ENCODE measurements at places on chromosomes 1 and 21.

- no peak for DNase-seq
Measured at GRCh38 chr1:36337830-36338229, 14.4 kb upstream of the EVA1B start.

DNA sequence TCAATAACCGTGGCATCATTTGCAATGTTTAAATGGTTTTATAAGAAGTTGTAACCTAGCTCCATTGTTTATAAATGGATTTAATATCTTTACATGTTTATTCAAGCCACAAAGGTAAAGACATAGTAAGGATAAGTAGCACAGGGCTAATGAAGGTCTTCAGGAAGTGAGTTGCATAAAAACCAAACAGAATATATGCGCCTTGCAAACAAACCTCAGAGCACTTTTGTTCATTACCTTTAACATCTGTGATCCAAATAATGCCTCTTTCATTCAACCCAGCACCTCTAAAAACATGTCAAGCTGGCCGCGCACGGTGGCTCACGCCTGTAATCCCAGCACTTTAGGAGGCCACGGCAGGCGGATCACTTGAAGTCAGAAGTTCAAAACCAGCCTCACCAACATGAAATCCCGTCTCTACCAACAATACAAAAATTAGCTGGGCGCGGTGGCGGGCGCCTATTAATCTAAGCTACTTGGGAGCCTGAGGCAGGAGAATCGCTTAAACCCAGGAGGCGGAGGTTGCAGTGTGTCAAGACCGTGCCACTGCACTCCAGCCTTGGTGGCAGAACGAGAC, 25.3 kb downstream of the BRINP3 start:
- DNase-seq = no peak

GRCh38 chr21:35257413-35257812, 208.3 kb upstream of the RUNX1 start:
- peak; percentile 70 for DNase-seq

DNA sequence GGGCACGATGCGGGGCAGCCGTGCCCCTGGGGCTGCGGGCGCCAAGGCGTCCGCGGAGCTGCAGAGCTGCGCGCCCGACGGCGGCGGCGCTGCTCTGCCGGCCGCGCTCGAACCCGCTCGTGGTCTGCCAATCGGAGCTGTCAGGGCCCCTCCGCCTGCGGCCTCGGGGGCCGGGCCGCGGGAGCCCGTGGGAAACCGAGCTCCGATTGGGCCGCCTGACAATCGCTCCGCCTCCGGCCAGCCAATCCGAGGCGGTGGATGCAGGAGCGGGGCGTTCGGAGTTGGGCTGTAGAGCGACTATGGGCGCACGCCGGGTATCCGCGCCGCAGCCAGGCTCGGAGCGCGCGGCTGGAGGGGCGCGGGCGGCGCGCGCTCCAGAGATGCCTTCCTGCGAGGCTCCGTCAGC, 100.5 kb upstream of the SOD1 start:
- peak; percentile 93 for DNase-seq

GRCh38 chr1:30770150-30770549, 12.6 kb upstream of the LAPTM5 start:
- no peak for DNase-seq

DNA sequence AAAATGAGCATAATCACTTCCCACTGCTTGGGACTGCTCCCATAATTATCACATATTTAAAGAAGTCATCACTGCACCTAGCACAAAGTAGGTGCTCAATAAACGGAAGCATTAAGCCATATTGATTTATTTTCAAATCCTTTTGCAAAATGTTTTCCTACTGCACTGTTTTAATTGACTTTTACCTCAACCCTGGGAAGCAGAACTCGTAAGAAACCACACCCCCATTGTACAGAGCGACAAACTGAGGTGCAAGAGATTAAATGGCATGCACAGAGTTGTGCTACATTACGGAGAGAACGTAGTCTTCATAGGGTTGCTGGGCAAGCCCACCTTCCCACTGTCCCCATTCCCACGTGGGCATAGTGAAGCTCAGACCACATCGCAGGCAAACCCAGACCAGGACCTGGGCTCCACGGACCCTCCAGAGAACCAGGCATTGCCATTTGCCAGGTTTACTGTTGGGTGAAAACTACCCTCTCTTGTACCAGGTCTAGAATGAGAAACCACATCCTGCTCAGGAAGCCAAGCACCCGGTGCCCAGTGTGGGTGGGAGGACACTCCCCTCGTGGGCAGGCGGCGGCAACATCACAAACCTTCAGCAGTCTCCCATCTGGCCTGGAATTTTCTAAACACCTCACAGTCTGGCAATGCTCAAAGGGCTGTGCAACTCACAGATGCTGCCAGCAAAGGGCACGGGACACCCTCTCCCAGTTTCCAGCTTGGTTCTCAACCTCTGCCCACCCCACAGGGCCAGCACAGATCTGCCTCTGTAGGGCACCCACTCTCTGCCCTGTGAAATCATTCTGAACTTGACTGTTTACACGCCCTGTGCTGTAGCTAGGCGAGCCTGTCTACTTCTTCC, 8.2 kb downstream of the IFFO2 start:
- no peak for DNase-seq

- DNase-seq = no peak
Measured at GRCh38 chr1:10943991-10944730, 68.3 kb upstream of the TARDBP start.

DNA sequence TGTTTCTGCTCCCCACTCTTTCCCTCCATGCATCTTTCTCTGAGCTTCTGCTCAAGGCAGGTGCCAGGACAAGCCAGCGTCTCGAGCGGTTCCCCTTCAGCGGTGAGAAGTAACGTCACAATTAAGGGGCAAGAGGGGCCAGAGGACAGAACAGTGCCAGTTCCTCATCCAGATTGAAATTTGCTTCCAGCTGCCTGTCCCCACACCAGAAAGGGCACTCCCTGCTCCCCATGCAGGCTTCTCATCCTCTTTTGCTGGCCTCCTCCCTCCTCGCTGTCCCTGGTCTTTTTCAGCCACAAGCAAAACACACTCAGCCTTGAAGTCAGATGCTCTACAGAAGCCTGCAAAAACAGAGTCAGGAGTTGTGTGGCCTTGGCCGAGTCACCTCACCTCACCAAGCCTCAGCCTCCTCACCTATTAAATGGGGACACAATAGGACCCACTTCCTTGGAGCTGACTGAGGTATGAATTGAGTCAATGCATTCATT, 35.0 kb upstream of the ECE1 start:
- no peak for DNase-seq

DNA sequence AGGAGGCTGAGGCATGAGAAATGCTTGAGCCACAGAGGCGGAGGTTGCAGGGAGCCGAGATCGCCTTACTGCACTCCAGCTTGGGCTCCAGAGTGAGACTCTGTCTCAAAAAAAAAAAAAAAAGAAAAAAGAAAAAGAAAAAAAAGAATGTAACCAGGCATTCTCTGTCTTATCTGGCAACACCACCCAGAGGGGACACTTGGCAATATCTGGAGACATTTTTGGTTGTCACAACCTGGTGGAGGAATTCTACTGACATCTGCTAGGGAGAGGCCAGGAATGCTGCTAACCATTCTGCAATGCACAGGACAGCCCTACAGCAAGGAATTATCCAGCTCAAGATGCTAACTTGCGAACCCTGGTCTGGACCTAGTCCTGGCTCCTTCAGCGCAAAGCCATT, 2.3 kb upstream of the CNR2 start:
- no peak for DNase-seq

DNA sequence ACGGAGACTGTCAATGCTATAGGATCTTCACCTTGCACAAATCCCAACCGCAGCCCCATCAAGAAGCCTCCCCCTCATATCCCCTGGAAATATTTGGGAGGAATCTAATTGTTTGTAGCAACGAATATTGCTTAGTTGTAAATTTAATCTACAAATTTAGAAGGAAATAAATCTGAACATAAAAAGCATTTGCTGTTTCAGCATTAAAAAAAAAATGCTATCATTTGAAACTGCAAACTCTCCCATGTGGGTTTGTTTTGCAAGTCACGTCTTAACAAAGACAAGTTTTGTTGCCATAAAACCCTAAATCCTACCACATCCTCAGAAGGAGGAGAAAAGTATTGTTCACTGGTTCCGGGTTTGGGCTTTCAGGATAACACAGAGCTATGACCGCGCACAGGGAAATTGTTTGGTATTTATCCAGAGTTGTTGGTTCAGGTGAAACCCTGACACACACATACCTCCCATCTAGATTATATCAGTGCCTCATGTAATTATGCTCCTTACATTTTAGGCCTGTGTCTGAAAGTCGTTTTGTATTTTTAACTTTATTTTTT, 279.6 kb downstream of the TM2D1 start:
- no peak for DNase-seq

DNA sequence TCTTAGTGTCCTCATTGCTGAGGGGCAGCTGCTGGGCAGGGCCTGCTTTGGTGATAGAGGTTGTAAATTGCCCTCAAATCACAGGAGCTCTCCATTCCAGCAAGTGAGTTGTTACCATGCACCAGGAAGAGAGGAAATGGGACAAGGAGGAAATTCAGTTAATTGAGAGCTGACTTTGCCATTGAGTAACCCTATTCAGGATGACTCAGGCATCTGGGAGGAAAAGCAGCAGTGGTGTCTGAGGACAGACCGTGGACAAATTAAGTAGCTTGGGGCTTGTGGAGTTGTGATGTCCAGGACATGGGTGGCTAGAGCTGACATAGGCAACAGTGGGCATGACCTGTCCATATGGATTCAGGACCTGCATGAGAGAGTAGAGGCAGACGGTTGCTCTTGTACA, 5.9 kb downstream of the ARHGEF10L start:
- no peak for DNase-seq

DNA sequence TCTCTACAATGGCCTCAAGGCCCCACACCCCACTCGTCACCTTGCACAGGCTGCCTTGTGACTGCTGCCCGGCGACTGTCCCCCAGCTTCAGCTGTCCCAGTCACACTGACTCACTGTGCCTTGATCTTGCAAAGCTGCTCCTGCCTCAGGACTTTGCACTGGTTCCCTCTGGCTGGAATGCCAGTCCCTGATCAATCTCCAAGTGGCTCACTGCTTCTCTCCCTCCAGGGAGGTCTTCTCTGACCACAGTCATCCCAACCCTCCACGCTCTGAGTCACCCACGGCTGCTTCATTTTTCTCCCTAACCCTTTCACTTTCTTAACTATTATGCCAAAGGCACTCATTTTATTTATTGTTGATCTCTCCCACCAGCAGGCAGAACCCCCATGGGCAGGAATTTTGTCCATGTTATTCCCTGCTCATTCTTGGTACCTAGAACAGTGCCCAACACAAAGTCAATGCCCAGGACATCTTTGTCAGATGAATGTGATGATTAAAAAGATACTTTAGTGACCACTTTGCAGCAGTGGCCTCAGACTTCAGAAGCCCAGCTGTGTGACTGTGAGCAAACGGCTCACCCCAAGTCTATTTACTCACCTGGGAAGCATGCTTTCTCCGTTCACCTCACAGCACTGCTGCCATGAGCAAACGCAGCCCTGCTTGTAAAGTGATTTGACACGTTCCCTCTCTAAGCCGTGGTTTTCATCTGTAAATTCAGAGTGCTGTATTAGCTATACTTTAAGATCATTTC, 53.4 kb downstream of the ZBTB18 start:
- DNase-seq = no peak

DNA sequence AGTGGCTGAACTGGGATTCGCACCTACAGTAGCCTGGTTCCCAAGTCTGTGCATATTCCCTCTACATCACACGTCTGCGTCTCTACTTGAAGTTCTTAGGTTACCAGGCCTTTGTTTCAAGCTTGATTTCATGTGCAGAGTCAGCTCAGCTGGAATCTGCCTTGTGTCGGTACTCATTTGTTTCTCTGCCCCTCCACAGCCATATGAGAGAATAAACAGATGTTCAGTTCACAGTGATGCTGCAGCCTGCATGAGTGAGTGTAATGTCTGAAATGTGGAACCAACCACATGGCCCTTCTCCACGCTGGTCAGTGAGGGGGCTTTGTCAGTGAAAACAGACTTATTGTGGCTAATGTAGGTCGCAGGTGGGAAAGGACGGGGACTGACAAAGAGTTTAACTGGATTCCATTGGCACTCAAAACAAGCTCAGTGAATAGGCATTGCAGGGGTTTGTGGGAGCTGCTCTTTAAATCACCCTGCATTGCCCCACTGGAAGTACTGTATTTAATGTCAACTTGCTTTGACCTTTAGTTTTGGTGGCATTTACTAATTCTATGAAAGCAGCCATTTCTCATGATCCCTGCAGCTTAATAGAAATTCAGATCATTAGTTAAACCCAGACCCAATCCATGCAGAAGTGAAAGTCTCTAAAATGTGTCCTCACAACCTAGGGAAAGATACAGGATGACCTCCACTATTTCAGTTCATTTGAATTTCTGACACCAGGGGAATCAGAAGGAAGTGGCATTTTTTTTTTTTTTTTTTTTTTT, 136.4 kb upstream of the FAM78B start:
- DNase-seq = no peak

DNA sequence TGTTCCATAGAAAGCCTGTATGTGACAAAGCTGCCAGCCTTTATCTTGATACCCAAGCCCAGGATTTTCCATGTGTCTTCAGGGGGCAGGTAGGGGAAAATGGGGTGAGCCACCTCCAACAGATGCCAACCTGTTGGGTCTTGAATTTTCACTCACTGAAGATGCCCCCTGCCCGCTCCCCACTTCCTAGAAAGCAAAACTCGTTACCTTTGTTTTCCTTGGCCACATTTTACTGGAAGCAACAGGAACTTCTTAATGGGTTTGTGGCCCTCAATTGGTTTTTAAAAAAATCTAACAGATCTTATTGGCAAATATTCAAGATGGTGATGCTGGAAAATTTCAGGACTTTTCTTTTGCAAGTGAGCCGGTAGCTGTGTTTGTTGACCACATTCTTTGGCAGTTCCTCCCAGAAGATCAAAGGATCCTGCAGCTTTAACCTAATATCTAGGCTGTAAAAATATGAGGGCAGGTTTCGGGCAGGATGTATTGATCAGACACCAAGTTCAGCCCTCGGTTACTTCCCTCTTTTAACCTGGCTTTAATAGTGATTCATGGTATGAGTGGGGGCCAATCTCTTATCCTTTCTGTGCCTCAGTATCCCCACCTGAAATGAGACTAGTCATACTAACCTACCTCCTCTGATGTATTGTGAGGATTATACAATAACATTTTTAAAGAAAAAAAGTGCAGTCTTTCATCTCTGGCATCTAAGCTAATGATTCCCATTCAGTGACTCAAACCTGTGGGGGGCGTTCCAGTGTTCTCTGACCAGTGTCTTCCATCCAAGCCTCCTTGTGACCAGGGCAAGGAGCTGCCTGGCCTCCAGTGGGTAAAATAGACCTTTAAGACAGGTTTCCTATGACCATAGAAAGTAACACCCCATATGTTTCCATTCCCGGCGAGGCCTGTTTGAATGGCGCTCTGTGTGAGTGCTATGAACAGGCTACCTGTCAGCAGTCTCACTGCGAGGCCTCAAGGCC, 21.3 kb upstream of the GNPAT start:
- no peak for DNase-seq
